Skeletal muscle cell (primary cell): ENCODE measurements at places on chromosomes 12 and 14.

DNA sequence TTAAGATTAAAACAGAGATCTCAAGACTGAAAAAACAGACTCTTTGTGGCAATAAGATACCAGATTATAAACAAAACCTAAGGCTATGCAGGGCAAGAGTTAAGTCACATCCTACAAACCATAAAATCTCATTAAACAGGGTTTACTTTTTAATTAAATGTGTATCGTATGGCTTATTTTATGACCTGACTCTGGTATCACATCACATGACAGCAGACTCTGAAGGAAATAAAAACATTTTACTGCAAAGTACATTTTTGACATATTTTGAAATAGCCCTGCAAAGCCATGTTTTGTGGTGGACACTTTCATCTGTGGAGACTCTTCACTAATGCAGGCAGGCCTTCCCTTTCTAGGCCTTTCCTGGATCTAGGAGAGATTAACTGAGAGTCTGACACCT, 327.6 kb upstream of the CLEC14A start:
- no peak for DNase-seq

GRCh38 chr12:92771001-92771400, 68.2 kb downstream of the PLEKHG7 start:
- no peak for DNase-seq

DNA sequence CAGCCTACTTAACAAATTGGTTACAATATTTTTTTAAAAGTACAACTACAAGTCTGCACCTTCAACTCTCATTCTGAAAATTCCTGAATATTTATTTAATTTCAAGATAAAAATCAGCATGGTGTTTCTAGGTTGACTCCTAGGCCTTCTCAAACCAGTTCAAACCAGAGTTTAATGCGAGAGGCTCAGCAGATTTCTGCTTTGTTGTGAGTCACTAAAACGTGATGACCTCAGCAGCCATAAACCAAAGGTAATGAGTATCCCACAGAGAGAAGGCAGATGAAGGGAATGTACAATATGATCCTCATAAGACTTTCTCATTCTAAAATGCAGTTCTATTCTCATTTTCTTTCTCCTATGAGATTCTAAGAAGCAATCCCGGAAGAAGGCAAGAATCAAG, 1.5 kb downstream of the PRDM4 start:
- peak; percentile 63 for DNase-seq

GRCh38 chr12:12048714-12049113, 22.0 kb upstream of the BCL2L14 start:
- DNase-seq = no peak

- DNase-seq = no peak
These were observed 1036.1 kb downstream of the TMEM121 start for GRCh38 chr14:106562451-106562850.

DNA sequence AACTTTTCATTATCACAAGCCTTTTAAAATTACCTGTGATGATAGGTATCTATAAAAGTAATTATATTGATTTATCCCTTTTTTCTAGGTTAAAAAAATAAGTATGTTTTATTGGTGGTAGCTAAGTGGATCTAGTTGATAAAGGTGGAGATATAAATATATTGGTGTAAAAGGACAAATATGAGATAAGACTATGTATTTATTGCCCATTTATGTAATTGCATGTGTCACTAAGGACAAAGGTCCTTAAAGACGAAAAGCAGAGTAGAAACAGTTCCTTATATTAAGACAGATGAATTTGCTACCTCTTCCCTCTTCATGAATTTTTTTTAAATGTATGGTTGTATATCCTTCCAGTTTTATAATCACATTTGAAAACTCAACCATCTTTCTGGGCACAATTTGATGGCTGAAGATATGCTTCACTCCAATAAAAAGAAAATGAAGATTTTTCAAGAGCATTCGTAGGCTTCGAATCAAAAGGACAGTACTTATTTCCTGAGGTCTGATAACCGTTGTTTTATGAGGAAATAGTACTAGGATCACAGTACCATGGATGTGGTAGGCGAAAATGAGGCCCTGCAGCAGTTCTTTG, at the start of gene MYRFL:
MYRFL (plus strand) TSS at position 262 of the 595 bp plus-strand sequence; CDS start at position 553, 291 bp downstream.
- no peak for DNase-seq

DNA sequence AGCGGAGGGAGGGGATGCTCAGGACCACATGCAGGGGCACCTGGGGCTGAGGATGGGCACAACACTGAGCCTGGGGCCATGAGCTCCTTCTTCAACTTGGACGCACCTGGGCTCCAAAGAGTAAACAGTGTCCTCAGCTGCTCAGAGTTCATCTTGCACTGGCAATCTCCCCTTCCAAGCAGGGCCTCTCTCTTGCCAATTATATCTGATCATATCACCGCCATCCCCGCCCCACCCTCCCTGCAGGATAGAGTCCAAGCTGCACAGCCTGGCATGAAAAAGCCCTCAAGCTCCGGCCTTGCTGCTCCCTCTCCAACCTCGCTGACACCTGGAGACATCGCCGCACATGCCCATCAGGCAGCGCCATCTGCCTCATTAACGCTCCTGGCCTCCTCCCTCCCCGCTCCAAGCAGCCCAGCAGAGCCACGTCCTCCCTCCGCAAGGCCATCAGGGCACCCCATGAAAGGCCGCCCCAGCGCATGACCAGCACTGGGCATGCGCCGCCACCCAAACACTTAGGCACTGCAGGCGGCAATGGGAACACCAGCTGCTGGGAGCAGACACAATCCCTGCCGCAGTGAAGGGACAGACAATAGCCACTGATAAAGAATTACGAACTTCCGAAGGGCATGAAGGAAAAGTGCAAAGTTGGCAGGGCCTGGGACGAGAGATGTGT, 88.8 kb downstream of the CHGA start:
- no peak for DNase-seq

DNA sequence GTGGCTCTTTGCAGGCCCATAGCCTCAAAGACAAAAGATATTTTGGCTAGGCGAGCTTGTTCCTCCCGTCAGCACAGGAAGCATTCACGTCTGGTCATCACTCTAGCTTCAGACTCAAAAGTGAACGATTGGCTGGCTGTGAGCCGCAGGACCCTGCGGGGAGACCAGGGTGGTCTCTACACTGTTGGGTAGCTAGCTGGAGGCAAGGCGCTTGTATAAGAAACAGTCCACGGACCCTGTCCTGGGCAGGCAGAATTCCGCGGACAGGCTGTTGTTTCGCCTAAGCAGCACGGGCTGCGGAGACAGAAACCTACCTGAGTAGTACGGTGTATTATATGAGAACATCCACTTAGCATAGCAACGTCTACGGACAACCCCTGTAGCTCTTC, 29.6 kb downstream of the WBP11 start:
- DNase-seq = no peak

GRCh38 chr12:70487440-70487839, 121.3 kb downstream of the KCNMB4 start:
- no peak for DNase-seq

DNA sequence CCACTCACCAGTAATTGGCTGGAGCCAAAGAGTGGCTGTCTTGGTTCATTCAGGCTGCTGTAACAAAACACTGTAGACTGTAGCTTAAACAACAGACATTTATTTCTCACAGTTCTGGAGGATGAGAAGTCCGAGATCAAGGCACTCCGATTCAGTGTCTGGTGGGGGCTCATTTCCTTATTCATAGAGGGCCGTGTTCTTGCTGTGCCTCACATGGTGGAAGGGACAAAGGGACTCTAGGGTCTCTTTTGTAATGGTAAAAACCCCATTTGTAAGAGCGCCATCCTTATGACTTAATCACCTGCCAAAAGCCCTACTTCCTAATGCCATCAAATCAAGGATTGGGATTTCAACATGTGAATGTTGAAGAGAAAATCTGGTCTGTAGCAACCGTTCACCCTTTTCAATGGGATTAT, 34.7 kb upstream of the CDKN3 start:
- no peak for DNase-seq

GRCh38 chr12:94231709-94232108, 83.3 kb downstream of the PLXNC1 start:
- no peak for DNase-seq

- DNase-seq = no peak
These were observed 41.3 kb upstream of the RNU6-8 start for GRCh38 chr14:32244404-32244803.

GRCh38 chr14:73238424-73238852, 1.1 kb downstream of the PAPLN start:
- peak; percentile 68 for DNase-seq

GRCh38 chr12:78220811-78221210, 390.1 kb downstream of the NAV3 start:
- DNase-seq = no peak

GRCh38 chr12:5023842-5024241, 19.8 kb upstream of the KCNA5 start:
- no peak for DNase-seq

DNA sequence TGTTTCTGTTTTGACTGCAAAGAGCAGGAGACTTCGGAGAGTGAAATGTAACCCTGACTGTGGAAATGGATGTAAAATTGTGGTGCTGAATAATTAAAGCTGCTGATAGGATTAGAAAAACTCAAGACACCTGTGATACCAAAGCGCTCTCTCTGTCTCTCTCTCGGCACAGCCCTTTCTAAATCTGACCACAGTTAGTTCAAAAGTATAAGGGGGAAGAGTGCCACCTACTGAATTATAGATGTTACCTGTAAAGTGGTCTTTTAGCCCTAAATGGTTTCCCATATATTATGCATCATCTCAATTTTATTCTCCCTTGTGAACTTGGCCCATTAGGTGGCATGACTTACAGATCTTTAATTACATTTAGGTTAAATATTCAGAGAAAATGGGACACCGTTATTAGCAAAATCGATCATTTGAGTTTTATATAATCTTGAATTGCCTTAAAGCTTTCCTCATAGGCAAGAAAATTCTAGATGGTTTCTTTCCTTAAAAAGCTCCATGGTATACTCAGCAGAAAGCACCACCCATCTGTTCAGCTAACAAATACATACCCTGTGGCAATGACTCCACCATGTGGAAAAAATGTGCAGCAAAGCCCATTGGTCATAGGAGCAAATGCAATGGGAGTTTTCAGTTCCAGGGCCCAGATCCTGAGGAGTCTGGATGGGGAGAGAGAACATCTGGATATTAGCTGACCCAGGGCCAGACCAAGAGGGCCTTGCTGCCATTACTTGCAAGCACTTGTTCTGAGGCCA, 18.1 kb downstream of the RFC5 start:
- no peak for DNase-seq

GRCh38 chr12:2282318-2282717, 229.5 kb downstream of the CACNA1C start:
- DNase-seq = no peak

DNA sequence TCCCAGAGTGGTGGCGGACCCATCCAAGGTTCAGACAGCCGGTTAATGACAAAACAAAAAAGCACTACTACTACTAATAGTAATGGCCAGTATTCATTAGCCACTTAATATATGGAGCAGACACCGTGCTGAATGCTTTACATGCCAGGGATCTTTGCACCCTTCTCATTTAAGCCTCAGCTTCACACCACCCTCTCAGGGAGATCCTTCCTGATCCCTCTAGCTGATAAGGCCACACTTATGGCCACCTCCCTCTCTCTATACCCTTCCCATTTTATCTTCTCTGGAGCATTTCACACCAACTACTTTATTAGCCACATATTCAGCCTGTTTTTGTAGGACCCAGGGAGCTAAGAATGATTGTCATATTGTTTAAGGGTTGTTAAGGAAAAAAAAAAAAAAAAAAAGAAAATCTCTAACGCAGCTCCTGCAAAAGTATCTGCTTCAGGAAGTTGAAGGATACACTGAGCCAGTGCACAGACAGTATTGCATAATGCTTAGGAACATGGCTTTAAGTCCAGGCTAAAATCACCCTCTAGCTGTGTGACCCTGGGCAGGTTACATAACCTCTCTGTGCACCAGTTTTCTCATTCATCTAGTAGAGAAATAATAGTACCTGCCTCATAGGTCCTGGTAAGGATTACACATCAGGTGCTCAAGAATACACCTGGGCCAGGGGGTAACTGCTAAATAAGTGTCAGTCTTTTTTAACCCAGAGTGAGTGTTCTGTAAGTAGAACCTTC, 29.4 kb downstream of the NUAK1 start:
- DNase-seq = no peak

DNA sequence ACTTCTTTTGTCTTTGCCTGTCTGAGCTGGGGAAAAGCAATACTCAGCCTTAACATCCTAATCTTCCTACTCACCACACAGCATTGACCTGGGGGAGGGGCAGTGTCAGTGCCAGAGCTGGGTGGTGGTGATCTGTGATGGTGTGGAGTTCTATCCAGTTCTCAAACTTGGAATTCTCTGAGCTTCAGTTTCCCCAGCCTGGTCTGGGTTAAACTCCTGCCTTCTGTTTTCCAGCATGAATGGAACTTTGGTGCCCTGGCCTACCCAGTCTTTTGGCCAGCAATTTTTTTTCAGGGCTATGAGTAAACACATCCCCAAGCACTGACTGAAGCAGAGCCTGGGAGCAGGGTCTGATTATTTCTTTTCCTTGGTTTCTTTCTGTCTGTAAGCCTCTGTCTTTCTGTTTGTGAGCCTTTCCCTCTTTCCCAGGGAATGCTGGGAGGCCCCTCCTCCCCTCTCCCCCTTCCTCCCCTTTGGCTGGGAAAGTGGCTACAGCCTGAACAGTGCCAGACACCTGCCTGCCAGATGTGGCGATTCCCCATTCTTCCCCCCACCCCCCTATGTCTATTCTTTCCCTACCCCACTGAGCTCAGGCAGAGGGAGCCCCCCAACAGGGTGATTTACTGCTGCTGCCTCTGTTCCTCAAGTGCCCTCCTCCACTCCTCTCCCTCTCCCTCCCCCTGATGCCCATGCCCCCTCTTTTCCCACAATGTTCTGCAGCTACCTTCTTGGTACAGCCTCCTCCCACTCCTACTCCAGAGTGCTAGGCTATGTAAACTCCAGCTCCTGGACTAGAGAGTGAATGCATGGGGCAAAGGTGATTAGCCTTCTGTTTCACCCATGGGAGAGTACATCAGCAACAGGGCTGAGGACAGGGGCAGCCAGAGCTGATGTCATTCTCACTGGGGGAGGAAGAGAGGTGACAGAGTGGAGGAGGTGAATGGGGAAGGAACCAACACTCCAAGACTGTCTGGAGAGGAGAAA, 11.1 kb downstream of the GPR84 start:
- DNase-seq = no peak

- no peak for DNase-seq
These were observed 2.0 kb downstream of the SCYL2 start for GRCh38 chr12:100268835-100269564.

DNA sequence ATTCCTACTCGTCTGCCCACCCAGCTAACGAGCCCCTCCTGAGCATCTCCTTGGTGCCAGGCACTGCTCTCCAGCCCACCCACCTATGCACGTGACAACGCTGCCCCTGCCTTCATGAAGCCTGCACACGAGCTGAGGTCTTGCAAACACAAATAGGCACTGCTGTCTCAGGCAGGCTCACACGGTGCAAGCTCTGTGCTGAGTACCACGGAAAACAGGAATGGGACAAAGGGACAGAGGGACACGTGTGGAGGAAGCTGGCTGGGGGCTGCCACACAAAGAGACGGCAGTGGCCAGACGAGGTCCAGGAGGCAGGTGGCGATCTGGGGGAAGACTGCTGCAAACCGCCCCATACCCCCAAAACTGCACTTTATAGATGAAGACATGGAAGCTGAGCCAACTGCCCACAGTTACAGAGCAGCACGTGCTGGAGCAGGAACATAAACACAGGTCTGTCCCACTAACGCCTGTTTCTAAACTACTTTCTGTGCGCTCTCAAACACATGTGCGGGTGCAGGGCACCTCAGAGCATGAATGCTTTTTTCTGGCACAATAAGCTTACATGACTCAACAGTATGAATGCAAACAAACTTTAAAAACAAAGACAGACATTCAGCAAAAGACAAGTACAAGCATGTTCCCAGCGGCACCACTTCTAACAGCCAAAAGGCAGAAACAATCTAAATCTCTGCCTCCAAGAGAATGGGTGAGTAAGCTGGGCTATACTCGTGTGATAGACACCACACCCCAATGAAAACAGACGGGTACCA, 64.5 kb downstream of the AMN start:
- DNase-seq = no peak

GRCh38 chr14:59543873-59544272, 32.7 kb downstream of the CCDC175 start:
- no peak for DNase-seq
